Kidney epithelial cell (primary cell): ENCODE measurements at places on chromosomes 12 and 14. TPM values are rescaled to one million over a fixed set of nuclear protein-coding genes. Genes with fewer than 3 reads are reported as not detected.

The OR4N5 gene
- not detected in 2 replicates for total RNA-seq

The FMNL3 gene
- total RNA-seq: 34.3 and 35.1 TPM in 2 replicates

The DPF3 gene
- total RNA-seq: 0.79 TPM in 1 of 2 replicates, not detected in the other

The COCH gene
- 16.4 and 18.8 TPM in 2 replicates for total RNA-seq

The OR2AP1 gene
- total RNA-seq: not detected in 2 replicates

The CLEC4D gene
- not detected in 2 replicates for total RNA-seq

The NFATC4 gene
- total RNA-seq: 8.0 and 14.0 TPM in 2 replicates

The ATXN7L3B gene
- total RNA-seq: 27.6 and 29.6 TPM in 2 replicates
